ENCODE measurements at places on chromosomes 12 and 14. TPM values are rescaled to one million over a fixed set of nuclear protein-coding genes. Genes with fewer than 3 reads are reported as not detected.

CD4 gene
- total RNA-seq, result 0.07 TPM

- no peak for DNase-seq
These were observed 13.1 kb downstream of the ARF6 start for GRCh38 chr14:49905989-49906388.

TEX52 gene
- total RNA-seq, result not detected

DNA sequence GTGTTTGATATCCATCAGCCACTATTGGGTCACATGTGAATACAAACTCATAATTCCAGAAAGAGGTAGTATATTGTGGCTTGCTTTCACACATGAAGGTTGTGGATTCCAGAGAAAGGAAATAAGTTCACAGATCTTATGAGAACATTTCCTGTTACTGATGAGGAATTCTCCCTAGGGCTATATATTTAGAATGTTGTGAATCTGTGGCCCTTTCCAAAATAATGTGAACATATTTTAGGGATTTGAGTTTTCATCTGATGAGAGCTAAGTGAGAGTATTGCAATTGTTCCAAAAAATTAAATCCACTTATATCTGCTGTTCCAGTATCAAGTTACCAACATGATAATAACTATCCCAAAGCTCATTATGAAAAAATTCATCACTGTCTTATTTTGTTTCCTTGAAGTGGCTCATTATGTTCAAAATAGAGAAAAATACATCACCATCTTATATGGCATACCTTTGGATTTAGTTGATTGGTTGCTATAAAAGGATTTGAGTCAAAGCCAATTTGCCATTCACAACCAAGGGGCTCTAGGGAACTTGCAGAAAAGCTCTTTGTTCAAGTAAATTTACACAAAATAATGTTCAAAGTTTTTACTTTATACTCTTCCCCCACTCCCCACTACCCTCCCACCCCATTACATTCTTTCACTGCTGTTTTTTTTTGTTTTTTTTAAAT is 76.3 kb downstream of the MYRFL start:
- no peak for DNase-seq

MAPK1IP1L gene
- 22.9 TPM for total RNA-seq

MPHOSPH9 gene
- total RNA-seq, result 37.3 TPM

DNA sequence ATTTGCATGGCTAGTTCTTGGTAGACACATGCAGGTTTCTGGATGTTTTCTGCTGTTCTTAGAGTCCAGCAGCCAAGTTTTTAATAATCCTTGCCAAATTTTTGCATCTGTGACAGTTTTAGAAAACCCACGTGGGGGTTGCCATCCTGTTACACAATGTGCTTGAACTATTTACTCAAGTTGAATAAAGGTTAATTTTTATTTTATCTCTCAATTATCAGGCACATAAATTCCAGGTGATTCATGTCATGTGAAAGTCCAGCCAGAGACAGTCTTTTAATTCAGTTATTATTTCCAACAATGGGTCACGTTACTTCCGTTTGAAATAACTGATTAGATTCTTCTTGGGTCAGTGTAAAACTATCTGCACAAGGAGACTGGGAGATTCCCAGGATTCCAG is 15.7 kb downstream of the MYRFL start:
- DNase-seq, result peak; percentile 29

- no peak for DNase-seq
These were observed 323.4 kb downstream of the VRK1 start for GRCh38 chr14:97120611-97121031.

DNA sequence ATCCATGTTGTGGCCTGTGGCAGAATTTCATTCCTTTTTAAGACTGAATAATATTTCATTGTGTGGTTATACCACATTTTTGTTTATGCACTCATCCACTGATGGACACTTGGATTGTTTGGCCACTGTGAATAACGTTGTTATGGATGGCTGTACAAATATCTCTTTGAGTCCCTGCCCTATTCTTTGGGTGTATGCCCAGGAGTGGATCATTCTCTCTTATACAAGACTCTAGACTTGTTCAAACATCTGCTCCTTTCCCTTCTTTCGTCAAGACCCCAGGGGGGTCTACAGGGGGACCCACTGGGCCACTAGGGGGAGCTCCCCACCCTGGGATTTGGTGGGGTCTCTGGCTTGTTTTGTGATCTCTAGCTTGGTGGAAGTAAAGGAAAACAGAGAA is 77.4 kb downstream of the FBXL14 start:
- no peak for DNase-seq

GRCh38 chr12:2084553-2085296 is 31.9 kb downstream of the CACNA1C start:
- no peak for DNase-seq

RNASE7 gene
- total RNA-seq, result not detected

CCDC63 gene
- total RNA-seq, result not detected

- no peak for DNase-seq
These were observed 31.1 kb upstream of the RIC8B start for GRCh38 chr12:106743270-106743988.

LRRC43 gene
- 2.2 TPM for total RNA-seq

AGAP2 gene
- total RNA-seq, result 0.11 TPM

KCNJ8 gene
- not detected for total RNA-seq

All from pulmonary artery endothelial cell (primary cell).